Left renal cortex interstitium (tissue), 4 donors: ENCODE measurements at places on chromosomes 2 and 18.

GRCh38 chr2:128282976-128283810, 35.5 kb downstream of the HS6ST1 start:
- no peak for DNase-seq

DNA sequence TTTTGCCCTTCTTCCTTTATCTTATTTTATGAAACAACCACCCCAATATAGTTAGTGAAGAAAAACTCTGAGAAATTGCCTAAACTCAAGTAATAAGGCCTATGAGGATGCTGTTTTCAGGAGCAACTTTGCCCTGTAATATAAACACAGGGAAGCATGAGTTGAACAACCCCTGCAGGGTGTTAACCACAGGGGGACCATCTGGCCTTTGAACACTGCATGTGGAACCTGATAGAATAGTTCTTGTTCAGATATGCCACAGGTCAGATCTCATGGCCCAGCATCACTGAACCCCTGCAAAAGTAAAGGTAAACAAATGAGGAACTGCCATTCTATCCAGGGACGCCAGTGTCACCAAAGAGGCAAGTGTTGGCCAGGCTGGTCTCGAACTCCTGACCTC, 82.6 kb downstream of the MAPK4 start:
- no peak for DNase-seq

DNA sequence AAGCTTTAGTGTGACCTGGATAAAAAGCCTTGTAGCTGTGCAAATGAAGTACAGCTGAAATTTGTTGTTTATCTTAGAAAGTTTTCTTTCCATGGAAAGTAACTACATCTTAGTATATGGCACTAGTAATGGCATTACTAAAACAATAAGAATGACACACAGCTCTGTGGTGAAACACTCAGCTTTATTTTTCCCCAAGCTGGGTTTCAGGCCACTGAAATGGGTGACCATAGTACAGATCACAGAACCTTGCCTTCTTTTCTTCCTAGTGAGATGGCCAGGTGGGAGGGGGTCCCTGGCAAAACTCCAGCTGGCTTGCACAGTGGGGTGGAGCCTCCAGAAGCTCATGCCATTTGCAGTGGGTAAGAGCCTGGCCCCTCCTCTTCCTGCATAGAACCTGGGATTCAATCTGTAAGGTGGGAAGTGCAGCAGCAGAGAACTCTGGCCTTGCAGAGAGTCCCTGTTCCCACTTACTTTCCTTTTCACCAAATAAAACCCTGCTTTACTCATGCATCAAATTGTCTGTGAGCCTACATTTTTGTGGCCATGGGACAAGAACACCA, 17.6 kb upstream of the GRP start:
- DNase-seq = no peak

- no peak for DNase-seq
Measured at GRCh38 chr2:156518138-156518537, 82.0 kb downstream of the GPD2 start.

GRCh38 chr2:103859238-103859637, 994.7 kb upstream of the POU3F3 start:
- no peak for DNase-seq

GRCh38 chr2:173323371-173323770, 31.3 kb upstream of the CDCA7 start:
- DNase-seq = no peak

DNA sequence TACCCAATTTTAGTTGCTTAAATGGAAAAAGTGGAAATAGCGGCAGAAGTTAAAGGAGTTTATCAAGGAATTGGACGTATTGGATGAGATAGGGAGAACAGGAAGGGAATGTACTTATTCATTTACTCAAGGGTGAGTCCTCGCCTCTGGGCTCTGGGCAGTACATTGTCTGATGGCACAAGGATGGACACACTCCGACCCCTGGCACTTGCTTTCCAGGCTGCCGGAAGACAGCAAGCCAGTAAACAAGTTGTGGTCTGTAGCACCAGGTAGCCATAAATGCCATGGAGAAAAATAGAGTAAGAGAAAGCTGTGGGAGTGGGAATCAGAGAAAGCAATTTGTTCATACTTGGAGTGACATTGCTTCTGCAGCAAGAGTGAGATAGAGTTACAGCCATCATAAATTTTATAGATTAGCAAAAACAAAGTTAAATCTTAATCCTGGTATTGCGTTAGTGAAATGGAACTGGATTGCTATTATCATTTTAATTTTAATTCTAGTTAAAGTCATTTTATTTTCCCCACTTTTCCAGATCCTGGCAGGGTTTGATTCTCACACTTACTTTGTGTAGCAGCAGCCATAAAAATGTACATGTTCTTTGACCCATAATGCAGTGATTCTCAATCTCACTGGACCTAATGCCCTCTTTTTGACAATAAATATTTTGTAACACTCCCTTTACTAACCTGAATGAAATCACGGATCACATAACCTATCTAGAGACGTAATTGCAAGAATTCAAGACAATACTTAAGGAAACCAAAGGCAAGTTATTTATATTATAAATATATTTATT, 135.8 kb upstream of the BCL2L11 start:
- DNase-seq = no peak
